ENCODE measurements at places on chromosomes 2 and 18. TPM values are rescaled to one million over a fixed set of nuclear protein-coding genes. Genes with fewer than 3 reads are reported as not detected.

DNA sequence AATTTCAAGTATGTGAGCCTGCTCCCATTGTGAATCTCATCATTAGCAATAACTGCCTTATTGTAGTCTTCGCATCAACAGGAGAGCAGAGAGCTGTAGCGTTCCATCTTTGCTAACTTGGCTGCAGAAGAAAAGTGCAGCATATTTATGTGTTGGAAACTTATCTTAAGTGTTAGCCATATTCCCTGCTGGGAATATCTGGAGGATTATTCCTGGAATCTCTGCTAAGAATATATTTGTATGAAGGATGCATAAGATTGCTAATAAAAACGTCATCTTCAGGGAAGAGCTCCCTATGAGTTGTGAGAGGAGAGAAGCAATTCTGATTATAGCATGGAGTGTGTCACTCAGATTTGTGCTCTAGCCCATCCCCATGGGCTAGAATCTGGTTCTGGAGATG, 115.1 kb upstream of the REG3G start:
- H3K27ac ChIP-seq, result no peak overlapping the region
- H3K4me3 ChIP-seq, result no peak overlapping the region
- DNase-seq, result no peak

GRCh38 chr2:197079414-197079813, 152.9 kb upstream of the PGAP1 start:
- H3K27me3 ChIP-seq, result no peaks in the 10 kb centered on the region
- H3K4me1 ChIP-seq, result peaks cover 5% of the 10 kb centered on the region
- no peak overlapping the region for H3K4me3 ChIP-seq
- H3K27ac ChIP-seq, result peak overlapping the region; percentile 21
- H3K36me3 ChIP-seq, result no peaks in the 10 kb centered on the region

DNA sequence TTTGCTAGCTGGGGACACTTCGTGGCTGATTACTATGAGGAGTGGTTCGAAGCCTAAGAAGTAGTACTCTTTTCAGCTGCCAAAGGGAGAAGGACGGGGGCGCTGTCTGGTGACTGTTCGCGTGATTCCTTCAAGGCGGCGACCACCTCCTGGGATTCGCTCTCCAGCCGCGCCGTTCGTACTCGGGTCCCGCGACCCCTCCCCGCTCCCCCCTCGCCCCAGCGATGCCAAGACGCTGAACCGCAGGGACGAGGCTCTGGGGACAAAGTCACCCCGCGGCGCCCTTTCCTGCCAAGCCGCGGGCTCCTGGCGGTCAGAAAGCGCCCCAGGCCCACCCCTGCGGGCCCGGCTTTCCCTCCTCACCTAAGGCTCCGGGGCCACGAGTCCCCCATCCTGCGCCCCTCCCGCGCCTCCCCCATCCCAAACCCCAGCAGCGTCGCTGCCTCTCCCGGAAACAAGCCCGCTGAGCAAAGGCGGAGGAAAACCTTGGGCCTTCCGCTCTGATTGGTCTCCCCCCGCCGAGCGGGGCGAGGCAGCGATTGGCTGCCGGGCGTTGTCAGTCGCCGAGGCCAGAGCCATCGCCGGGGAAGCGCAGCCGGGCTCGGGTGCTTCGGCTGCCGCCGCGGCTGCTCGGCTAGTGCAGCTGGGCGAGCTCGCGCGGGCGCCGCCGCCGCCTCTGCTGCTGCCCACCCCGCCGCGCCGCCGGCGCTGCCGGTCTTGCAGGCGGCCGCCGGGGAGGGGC, 404.3 kb downstream of the XIRP2 start:
- H3K27ac ChIP-seq, result peak within 1 kb of the TSS; percentile 63
- H3K4me3 ChIP-seq, result peak within 1 kb of the TSS; percentile 57
- H3K27me3 ChIP-seq, result peaks cover 39% of the 10 kb centered on the region
- no peaks in the 10 kb centered on the region for H3K36me3 ChIP-seq

DNA sequence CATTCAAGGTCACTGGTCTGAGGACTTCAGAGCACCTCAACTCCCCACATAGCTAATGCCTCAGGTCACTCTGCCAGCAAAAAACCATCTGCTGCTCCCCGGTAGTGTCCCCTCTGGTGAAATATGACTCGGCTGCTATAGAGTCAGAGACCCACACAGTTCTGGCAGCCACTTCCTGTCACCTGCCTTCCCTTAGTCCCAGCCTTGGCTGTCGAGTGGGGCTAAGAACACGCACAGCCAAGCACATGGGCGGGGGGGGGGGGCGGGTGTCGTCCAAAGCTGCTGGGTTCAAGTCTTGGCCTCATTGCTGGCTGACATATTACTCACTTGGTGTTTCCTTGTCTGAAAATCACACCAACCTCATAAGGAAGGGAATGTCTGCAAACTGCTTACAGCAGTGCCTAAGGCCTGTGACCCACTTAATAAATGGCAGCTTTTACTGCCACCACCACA, 37.5 kb downstream of the POLR1A start:
- no peak for DNase-seq
- H3K4me1 ChIP-seq, result no peaks in the 10 kb centered on the region
- H3K36me3 ChIP-seq, result peaks cover 49% of the 10 kb centered on the region
- H3K27me3 ChIP-seq, result no peaks in the 10 kb centered on the region
- H3K27ac ChIP-seq, result no peak overlapping the region
- H3K4me3 ChIP-seq, result no peak overlapping the region

The IER3IP1 gene
- 21.6 TPM for total RNA-seq

DNA sequence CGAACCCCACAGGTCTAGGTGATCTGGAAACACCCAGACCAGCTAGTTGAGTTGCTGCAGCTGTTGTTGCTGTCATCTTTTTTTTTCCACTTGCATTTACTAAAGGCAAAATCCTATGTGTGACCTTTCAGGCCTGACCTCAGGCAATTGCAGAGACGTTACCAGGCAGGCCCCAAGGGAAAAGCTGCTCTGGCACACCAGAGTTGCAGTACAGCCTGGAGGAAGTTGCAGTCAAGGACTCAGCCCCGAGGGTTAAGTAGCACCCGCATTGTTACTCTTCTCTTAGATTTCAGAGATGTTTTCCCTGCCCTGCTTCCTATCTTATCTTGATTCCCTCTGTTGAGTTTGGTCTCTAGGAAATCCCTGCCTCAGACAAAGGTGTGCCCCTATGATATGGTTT, 45.2 kb upstream of the SMAD2 start:
- H3K27ac ChIP-seq, result no peak overlapping the region
- no peak overlapping the region for H3K4me3 ChIP-seq
- peaks cover 2% of the 10 kb centered on the region for H3K27me3 ChIP-seq
- no peaks in the 10 kb centered on the region for H3K4me1 ChIP-seq

The CD8A gene
- 1.1 TPM for total RNA-seq

- H3K27me3 ChIP-seq, result no peaks in the 10 kb centered on the region
- DNase-seq, result no peak
- H3K4me3 ChIP-seq, result no peak overlapping the region
Observed at GRCh38 chr2:96471772-96472171, 33.4 kb downstream of the NEURL3 start.

The NFATC1 gene
- 25.5 TPM for total RNA-seq

DNA sequence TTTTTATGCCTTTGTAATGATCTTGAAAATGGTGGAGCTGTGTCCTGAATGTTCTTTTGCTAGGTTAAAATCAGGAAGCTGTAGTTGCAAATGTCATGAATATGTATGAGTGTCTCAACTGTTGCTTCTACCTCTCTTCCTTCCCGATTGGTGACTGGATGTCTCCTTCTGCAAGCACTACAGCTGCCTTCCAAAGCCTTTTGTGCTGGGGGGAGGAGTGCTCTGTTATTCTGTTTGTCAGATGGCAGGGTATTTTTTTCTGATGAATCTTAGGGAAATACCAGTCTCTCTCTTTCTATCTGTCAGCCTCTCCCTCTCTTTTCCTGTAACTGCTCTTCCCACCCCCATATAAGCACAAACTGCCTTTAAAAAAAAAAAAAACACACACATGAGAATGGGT, 1396.3 kb upstream of the CELF4 start:
- DNase-seq, result no peak
- H3K4me1 ChIP-seq, result no peaks in the 10 kb centered on the region
- H3K36me3 ChIP-seq, result no peaks in the 10 kb centered on the region

DNA sequence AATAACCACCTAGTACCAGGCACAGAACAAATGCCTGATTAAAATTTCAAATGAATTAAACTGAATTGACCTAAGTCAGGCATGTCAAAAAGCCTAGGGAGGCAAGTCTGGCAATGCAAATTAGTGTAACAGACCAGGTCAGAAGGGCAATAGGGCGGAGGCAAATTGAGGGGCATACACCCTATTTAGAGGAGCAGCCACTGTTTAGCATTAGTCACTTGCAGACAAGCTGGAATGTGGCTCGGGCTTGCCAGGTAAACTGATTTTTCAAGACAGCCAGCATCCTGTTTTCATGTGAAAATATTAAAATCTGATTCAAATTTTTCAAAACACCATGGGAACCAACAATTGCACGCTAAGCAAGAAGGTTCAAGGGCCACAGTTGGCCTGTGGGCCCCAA, 160.3 kb downstream of the EN1 start:
- no peak overlapping the region for H3K27ac ChIP-seq
- DNase-seq, result no peak
- no peak overlapping the region for H3K4me3 ChIP-seq
- H3K4me1 ChIP-seq, result no peaks in the 10 kb centered on the region
- H3K27me3 ChIP-seq, result no peaks in the 10 kb centered on the region

The MOCOS gene
- total RNA-seq, result 4.0 TPM

GRCh38 chr2:78035804-78036203, 513.6 kb upstream of the LRRTM4 start:
- DNase-seq, result no peak
- H3K27ac ChIP-seq, result no peak overlapping the region
- no peak overlapping the region for H3K4me3 ChIP-seq
- no peaks in the 10 kb centered on the region for H3K4me1 ChIP-seq
- no peaks in the 10 kb centered on the region for H3K36me3 ChIP-seq

GRCh38 chr2:30048636-30049175, 98.1 kb upstream of the YPEL5 start:
- DNase-seq, result no peak
- no peak overlapping the region for H3K4me3 ChIP-seq
- H3K27me3 ChIP-seq, result no peaks in the 10 kb centered on the region

DNA sequence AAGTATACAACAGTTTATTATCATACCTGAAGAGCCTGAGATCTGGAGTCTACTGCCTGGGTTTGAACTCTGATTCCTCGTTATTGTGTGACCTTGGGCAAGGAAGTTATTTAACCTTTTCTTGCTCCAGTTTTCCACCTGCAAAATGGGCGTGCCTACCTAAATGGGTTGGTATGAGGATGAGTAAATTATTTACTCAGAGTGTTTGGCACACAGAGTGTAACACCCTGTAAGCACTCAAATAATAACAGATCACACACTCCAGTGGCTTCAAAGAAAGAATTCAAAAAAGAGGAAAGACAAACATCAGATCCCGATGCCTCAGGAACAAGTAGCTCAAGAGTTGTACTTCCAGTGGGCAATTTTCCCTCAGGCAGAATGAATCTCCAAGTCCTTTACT, 2.4 kb downstream of the SRD5A2 start:
- no peak for DNase-seq
- H3K4me1 ChIP-seq, result peaks cover 3% of the 10 kb centered on the region
- H3K4me3 ChIP-seq, result no peak overlapping the region
- H3K27ac ChIP-seq, result no peak overlapping the region
- peaks cover 45% of the 10 kb centered on the region for H3K27me3 ChIP-seq
- H3K36me3 ChIP-seq, result no peaks in the 10 kb centered on the region

DNA sequence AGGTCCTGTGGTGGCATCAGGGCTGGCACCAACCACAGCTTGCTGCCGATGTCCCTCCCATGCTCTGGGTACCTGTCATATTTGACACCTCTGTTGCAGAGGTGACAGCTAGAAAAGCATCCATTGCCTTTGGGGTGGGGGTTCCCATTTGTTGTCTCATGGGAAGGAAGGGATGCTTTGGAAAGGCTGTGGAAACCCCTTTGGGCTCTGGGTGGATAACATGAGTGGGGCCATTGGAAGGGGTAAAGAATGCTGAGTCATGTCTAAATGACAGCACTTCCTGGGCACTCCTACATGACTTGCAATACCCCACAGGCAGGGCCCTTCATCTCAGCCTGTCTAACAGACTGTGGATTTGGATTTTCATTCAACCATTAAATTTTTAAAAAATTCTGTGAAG, 27.8 kb downstream of the CTIF start:
- no peaks in the 10 kb centered on the region for H3K36me3 ChIP-seq
- H3K4me1 ChIP-seq, result peaks cover 2% of the 10 kb centered on the region
- H3K27me3 ChIP-seq, result no peaks in the 10 kb centered on the region
- DNase-seq, result no peak
- no peak overlapping the region for H3K4me3 ChIP-seq
- H3K27ac ChIP-seq, result no peak overlapping the region

The SERPINB5 gene
- total RNA-seq, result 0.37 TPM

Measured in lung (tissue), 17 donors.